ENCODE measurements at places on chromosomes 5 and 9.

DNA sequence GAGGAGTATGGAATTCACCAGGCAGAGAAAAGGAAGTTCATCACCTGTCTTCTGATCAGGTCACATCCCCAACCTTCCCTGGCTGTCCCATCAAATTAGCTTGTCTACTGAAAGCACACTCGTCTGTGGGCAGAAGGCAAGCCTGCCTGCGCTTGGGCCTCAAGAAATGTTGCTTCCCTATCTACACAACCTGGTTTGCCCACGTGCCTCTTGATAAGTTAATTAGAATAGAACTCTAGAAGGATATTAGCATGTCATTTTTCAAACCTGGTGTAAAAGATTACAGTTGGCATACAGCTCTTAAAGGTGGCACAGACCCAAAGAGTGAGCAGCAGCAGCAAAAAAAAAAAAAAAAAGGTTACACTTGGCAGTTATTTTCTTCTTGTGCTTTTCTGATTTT, 5.1 kb downstream of the TTC23L start:
- DNase-seq, result no peak

- DNase-seq, result peak; percentile 62
Measured at GRCh38 chr5:77630114-77630680, 8.3 kb downstream of the OTP start.

GRCh38 chr5:34886392-34887119, 28.7 kb downstream of the RAD1 start:
- DNase-seq, result no peak

DNA sequence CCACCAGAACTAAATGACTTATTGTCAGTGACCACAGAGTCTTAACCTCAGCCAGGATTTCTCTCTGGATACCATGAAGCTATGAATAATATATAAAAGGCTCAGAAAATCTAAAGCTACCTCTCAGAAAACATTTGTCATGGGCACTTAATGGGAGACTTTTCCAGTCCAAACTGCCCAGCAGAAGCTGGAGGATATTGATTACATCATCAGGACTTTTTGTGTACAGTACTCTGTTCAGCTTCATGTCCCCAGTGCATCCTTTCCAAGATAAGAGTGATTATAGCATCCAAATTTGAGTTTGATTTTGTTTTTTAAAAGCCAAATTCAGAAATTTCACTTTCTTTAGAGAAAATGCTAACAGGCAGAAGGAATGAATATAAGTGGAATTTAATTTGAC, 123.9 kb upstream of the C6 start:
- no peak for DNase-seq

DNA sequence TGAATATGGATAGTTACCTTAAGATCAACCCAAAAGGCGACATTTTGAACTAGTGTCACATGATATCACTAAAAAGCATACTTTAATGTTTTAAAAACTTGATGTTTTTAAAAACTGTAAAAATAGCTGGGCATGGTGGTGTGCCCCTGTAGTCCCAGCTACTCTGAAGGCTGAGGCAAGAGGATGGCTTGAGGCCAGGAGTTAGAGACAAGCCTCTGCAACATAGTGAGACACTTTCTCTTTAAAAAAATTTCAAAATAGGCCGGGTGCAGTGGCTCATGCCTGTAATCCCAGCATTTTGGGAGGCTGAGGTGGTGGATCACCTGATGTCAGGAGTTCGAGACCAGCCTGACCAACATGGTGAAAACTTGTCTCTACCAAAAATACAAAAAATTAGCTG, 129.5 kb downstream of the NPR3 start:
- no peak for DNase-seq

DNA sequence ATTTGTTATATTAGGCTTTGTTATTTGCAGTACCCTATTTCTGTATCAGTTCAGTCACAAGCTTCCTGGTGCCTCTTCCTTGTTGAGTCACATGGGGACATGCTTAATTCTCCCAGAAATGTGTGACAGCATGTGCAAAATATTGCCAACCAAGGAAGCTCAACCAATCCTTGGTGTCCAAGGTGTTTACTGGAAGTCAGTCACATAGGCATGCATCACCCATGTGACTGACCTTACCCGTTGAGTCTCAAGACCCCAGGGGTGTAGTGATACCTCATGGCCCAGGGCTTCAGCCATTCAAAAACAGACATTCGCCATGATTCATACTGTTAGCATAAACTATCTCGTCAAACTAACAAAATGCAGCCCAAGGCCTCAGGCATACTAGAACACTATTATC, 9.3 kb upstream of the ANKDD1B start:
- no peak for DNase-seq
